ENCODE measurements at places on chromosomes 6 and 20. TPM values are rescaled to one million over a fixed set of nuclear protein-coding genes. Genes with fewer than 3 reads are reported as not detected.

Gene C4A
- 9.7 TPM for total RNA-seq

Gene CST5
- total RNA-seq = 0.79 TPM

DNA sequence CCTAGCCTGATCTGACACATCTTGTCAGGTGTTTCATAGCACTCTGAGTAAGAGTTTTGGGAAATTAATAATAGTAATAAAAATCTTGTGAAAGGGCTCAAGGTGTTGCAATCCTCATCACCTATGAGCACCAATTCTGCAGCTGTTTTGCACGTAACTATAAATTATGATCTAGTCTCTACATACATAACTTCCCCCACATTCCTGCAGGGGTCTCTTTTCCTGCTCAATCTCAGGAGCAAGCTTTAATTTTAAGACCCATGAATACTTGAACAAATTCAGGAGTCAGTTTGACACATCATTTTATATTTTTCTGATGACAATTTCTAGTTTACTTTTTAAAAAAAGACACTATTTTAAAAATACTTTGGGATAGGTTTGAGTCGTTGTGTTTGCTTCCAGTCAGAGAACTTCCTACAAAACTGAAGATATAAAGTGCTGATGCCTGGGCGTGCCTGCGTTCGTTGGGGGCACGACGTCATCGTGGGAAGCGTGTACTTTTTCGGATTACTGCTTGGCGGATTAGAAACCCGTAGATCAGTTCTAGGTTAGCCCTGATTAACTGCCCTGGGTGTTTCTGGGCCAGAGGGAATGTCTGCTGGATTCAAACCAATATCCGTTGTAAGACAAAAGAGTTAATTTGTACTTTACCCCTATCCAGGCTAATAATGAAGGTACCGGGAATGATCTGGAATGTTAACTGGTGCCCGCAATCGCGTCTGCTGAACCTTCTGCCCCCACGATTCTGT is 1.0 kb upstream of the E2F3 start:
- peak overlapping the region; percentile 93 for H3K4me3 ChIP-seq
- peak overlapping the region; percentile 95 for H3K27ac ChIP-seq
- DNase-seq = no peak
- H3K4me1 ChIP-seq = peaks cover 16% of the 10 kb centered on the region
- peaks cover 4% of the 10 kb centered on the region for H3K36me3 ChIP-seq

Gene TFAP2D
- not detected for total RNA-seq

DNA sequence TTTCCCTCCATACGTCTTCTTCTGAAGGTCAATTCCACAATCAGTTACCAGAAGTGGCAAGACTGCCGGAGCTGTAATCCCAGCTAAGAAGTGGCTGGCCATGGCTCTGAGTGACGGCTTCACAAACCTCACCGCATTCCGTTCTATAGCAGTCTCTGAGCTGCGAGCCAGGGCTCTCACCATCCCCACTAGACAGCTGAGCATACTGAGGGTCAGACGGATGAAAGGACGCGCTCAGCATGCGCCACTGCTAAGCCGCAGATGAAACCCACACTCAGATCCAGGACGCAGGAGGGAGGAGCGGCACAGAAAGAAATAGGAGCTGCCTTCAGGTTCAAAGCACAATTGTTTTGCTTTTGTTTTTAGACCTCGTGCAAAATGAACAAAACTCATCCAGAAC is 97.9 kb downstream of the ANKRD60 start:
- peak; percentile 42 for DNase-seq
- no peak overlapping the region for H3K27ac ChIP-seq
- H3K4me3 ChIP-seq = peak overlapping the region; percentile 36
- H3K36me3 ChIP-seq = no peaks in the 10 kb centered on the region
- peaks cover 57% of the 10 kb centered on the region for H3K4me1 ChIP-seq
- H3K27me3 ChIP-seq = peaks cover 39% of the 10 kb centered on the region

DNA sequence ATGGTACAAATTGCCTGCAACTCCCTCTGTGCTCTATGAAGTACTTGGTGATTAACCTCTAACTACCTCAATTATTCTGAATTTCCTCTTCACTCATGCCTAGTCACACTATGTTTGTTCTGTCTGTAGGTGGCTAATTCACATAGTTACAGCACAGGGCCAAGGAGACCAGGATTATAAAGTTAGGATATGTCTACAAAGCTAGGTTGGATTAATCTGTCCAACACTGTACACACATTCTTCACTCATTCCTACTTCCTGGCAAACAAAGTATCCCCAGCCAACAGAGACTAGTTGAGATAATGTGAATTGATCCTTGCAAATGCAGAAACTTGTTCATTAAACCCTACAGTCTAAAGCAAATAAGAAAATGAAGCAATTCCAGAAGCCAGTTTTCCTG is 269.8 kb downstream of the HACE1 start:
- DNase-seq = no peak
- H3K4me3 ChIP-seq = no peak overlapping the region
- H3K27me3 ChIP-seq = no peaks in the 10 kb centered on the region
- no peak overlapping the region for H3K27ac ChIP-seq

DNA sequence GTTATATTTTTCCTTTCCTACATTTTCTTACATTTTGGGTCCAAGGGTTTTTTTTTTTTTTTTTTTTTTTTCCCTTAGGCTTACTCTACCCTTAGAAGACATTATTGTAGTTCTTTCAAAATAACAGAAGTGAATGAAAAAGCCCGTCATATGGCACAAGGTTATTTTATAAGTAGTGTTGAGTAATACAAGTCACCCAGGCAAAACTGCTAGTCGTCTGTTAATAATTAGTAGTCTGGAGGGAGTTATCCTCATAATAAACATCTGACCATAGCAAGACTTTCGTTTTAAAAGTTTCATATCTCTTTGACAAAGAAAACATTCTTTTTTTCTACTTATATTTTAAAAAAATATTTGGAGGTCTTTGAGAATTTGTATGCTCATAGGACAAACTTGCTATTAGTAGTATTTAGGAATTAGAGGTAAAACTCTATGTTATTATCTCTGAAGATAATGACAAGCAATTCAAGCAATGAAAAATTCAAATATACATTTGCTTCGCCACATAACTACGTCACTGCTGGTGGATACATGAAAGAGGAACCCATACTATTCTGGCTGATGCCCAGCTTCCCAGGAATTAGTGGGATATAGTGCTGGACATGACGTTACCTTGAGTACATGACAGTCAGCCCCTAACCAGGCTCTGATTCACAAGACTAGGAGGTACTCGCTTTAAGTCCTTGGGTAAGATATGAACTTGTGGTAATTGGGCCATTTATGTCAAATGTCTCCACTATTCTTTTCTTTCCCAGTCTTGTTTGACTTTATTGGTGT is 532.8 kb downstream of the GRIK2 start:
- H3K27ac ChIP-seq = no peak overlapping the region
- no peaks in the 10 kb centered on the region for H3K27me3 ChIP-seq
- H3K4me1 ChIP-seq = no peaks in the 10 kb centered on the region
- no peaks in the 10 kb centered on the region for H3K36me3 ChIP-seq

Gene CAP2
- 9.3 TPM for total RNA-seq

GRCh38 chr6:143397227-143398222 is 53.0 kb downstream of the ADAT2 start:
- H3K27ac ChIP-seq = peak overlapping the region; percentile 83
- H3K27me3 ChIP-seq = no peaks in the 10 kb centered on the region
- DNase-seq = no peak

GRCh38 chr20:33659341-33660034 is 2.6 kb upstream of the C20orf144 start:
- peaks cover 21% of the 10 kb centered on the region for H3K4me1 ChIP-seq
- DNase-seq = no peak
- no peaks in the 10 kb centered on the region for H3K27me3 ChIP-seq
- H3K4me3 ChIP-seq = no peak overlapping the region

Gene HLA-DRA
- total RNA-seq = 2.1 TPM

Gene SIRPB1
- 0.95 TPM for total RNA-seq

Gene PROKR2
- 5.9 TPM for total RNA-seq

Gene AVP
- total RNA-seq = not detected

Gene EPB41L1
- total RNA-seq = 68.1 TPM

- no peaks in the 10 kb centered on the region for H3K4me1 ChIP-seq
- H3K27me3 ChIP-seq = peaks cover 9% of the 10 kb centered on the region
- H3K36me3 ChIP-seq = no peaks in the 10 kb centered on the region
Measured at GRCh38 chr6:117298941-117299340, 33.6 kb downstream of the VGLL2 start.

- peaks cover 4% of the 10 kb centered on the region for H3K4me1 ChIP-seq
- H3K27me3 ChIP-seq = no peaks in the 10 kb centered on the region
- no peak for DNase-seq
Measured at GRCh38 chr6:163457637-163458561, 43.4 kb downstream of the QKI start.

- peaks cover 13% of the 10 kb centered on the region for H3K4me1 ChIP-seq
- H3K27me3 ChIP-seq = no peaks in the 10 kb centered on the region
- DNase-seq = no peak
- peak overlapping the region; percentile 14 for H3K4me3 ChIP-seq
Measured at GRCh38 chr6:93786474-93787330, 367.3 kb upstream of the EPHA7 start.

Gene MYH7B
- 0.50 TPM for total RNA-seq

Gene STXBP5
- 21.0 TPM for total RNA-seq

DNA sequence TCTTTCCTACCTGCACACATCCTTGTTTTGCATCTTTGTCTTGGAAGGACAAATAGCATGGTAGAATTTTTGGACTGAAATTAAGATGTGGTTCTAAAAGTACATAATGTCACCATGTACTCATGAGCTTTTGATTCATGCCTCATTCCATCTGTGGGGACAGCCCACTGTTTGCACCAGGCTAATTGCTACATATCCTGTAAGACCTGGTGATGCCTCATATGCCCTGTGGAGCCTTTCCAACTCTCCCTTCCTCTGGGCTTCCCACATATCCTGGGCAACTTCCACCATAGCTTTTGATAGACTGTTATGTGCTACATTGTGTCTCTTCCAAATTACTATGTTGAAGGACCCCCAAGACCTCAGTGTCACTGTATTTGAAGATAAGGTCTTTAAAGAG is 213.6 kb upstream of the PREP start:
- H3K4me1 ChIP-seq = no peaks in the 10 kb centered on the region
- no peak for DNase-seq
- no peaks in the 10 kb centered on the region for H3K27me3 ChIP-seq
- H3K36me3 ChIP-seq = no peaks in the 10 kb centered on the region
- H3K27ac ChIP-seq = no peak overlapping the region

DNA sequence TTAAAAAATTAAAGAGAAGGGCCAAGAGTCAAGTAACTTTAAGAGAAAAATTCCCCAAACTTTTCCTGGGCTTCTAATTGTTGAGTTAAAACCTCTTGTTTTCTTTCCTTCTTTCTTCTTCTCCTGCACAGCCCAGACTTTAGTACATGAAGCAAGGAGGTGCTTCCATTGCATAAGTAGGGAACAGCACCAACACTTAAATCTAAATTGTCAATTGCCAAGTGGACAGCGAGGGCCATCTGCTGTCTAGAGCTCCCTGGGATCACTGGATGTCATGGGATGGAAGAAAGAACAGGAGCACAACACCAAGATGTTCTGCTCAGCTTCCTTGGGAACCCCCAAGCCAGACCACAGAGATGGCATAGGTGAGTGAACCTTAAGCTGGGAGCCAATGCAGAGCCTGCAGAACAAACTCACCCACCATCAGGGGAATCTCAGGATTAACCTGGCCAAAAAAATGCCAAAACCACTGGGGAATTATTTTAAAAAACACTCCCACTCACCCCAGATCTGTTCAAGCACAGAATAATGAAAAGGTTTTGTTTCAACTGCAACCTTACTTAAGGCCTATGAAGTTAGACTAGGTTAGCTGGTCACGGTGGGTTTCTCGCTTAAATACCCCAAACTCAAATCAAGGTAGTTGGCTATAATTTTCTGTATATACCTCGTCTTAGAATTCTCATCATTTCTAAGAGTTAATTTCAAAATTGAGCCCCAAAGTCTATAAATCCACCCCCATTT is 67.8 kb downstream of the TNFRSF21 start:
- peak overlapping the region; percentile 59 for H3K27ac ChIP-seq
- H3K36me3 ChIP-seq = peaks cover 25% of the 10 kb centered on the region
- peaks cover 24% of the 10 kb centered on the region for H3K4me1 ChIP-seq
- H3K4me3 ChIP-seq = no peak overlapping the region
- no peak for DNase-seq

- peaks cover 5% of the 10 kb centered on the region for H3K4me1 ChIP-seq
- no peak overlapping the region for H3K27ac ChIP-seq
- H3K36me3 ChIP-seq = no peaks in the 10 kb centered on the region
- peaks cover 7% of the 10 kb centered on the region for H3K27me3 ChIP-seq
- H3K4me3 ChIP-seq = no peak overlapping the region
Measured at GRCh38 chr20:40961686-40962640, 66.7 kb upstream of the TOP1 start.

DNA sequence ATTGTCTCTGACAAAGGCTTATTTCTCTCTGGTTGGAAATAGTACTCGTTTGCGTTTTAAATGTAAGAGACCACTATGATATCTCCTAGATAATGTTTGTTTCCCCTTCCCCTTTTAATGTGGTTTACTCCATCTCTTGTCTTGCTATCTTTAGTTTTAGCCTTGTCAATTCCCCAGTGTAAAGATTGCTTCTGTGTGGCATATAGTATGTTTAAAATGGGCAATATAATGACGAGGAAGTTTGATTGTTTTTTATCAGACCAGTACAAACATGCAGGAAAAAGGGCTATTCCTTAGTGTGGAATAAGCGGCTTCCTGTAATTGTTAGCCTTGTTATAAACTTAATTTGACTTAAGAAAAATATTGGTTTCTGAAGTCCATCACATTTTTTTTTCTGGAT is 3.1 kb downstream of the QKI start:
- peak overlapping the region; percentile 91 for H3K4me3 ChIP-seq
- no peaks in the 10 kb centered on the region for H3K36me3 ChIP-seq

DNA sequence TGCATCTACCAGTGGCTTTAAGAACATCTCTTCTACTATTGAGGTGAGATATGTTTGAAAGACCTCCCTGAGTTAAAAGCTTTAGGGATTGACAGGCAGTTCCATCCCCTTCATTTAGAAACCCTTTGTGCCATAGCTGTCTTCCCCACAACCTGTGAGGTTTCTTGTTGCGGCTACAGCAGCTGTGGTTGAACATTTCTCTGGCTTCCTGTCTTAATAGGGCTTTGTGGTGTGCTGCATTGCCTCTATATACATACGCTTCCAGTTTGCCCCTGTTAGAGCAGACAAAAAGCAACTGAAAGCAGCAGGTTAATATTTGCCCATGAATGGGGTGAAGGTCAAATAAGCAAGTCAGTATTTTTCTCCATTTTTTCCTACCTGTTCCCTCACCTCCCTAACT is 210.2 kb downstream of the TMEM200A start:
- no peaks in the 10 kb centered on the region for H3K4me1 ChIP-seq
- no peak overlapping the region for H3K4me3 ChIP-seq
- no peak overlapping the region for H3K27ac ChIP-seq
- DNase-seq = no peak

- H3K27me3 ChIP-seq = no peaks in the 10 kb centered on the region
- H3K4me3 ChIP-seq = no peak overlapping the region
- no peaks in the 10 kb centered on the region for H3K4me1 ChIP-seq
- no peak for DNase-seq
- no peaks in the 10 kb centered on the region for H3K36me3 ChIP-seq
Measured at GRCh38 chr20:61940491-61940890, 125.2 kb downstream of the TAF4 start.

Gene FAM83B
- 11.3 TPM for total RNA-seq

- no peaks in the 10 kb centered on the region for H3K27me3 ChIP-seq
- peaks cover 18% of the 10 kb centered on the region for H3K36me3 ChIP-seq
- peaks cover 9% of the 10 kb centered on the region for H3K4me1 ChIP-seq
Measured at GRCh38 chr6:128422200-128422599, 98.2 kb downstream of the PTPRK start.

- H3K4me1 ChIP-seq = peaks cover 23% of the 10 kb centered on the region
- H3K27ac ChIP-seq = peak overlapping the region; percentile 94
- H3K27me3 ChIP-seq = no peaks in the 10 kb centered on the region
- H3K36me3 ChIP-seq = peaks cover 18% of the 10 kb centered on the region
Measured at GRCh38 chr6:89637960-89638319, 607 bp downstream of the LYRM2 start.

Gene DTD1
- total RNA-seq = 20.9 TPM

Gene GJA10
- not detected for total RNA-seq
